ENCODE measurements at places on chromosomes 1 and 21.

DNA sequence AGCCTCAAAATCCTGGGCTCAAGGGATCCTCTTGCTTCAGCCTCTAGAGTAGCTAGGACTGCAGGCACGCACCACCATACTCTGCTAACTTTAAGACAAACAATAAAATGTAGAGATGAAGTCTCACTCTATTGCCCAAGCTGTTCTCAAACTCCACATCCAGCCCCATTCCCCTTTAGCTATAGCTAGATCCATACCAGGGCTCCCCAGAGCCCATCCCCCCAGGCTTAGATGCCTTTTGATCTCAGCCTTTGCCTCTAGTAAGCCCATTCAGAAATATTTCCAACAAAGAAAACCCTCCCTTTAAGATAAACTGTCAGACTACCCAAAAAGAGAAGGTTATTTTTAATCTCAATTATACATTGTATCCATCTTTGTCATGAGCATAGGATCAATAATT, 325.4 kb downstream of the CHRM3 start:
- DNase-seq, result no peak

- DNase-seq, result no peak
Measured at GRCh38 chr21:43734928-43735229, 15.9 kb downstream of the PDXK start.

DNA sequence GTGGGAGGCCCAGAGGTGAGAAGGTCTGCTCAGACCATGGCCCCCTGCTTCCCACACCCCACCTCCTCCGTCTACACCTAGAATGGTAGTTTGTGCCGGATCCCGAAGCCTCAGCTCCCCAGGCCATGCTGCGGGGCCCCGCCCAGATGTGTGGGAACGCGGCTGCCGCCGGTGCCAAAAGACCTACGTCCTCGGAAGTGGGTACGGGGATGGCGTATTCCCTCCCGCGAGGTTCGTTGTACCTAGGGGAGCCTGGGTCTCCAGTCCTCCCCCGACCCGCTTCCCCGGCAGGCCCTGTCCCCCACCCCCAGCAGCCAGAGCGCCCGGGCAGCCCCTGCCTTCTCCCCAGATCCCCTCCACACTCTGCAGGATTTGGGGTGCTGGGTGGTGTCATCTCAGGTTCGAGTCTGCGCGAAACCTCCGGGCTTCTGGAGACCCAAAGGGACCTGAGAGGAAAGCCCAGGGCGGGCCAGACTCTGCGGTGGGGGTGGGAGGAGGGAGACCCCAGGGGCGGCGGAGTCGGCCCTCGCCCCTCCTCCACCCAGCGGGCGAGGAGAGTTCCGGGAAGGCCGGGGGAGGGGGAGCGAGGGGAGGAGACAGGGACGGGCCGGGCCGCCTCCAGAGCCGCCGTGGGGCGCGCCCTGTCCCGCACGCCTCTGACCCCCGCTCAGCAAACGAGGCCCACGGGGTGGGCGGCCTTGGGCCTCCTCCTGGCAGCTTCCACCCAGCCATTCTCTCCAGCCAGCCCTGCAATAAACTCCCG, 6.2 kb upstream of the PRDM16 start:
- no peak for DNase-seq

DNA sequence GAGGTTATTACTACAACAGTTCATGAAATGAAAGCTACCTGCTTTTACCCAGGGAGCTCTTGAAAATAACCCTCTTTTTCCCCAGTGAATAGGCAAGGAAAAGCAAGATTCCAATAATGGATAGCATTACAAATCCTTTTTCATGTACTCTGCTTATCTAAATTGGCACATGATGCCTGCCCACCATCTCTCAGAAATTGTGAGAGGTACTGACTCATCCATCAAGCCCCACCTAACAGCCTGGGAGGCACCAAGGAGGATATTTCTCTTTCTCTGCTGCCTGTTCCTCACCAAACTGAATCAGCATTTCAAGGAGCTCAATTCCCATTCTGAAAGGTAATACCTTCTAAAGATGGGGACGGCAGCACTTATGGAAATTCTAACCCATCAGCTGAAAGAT, 34.4 kb downstream of the PALMD start:
- no peak for DNase-seq

- no peak for DNase-seq
Measured at GRCh38 chr1:189619682-189620332, 857.9 kb downstream of the BRINP3 start.

GRCh38 chr1:182147136-182147820, 85.8 kb upstream of the ZNF648 start:
- no peak for DNase-seq

- no peak for DNase-seq
Measured at GRCh38 chr21:28230559-28230958, 762.1 kb downstream of the LTN1 start.

DNA sequence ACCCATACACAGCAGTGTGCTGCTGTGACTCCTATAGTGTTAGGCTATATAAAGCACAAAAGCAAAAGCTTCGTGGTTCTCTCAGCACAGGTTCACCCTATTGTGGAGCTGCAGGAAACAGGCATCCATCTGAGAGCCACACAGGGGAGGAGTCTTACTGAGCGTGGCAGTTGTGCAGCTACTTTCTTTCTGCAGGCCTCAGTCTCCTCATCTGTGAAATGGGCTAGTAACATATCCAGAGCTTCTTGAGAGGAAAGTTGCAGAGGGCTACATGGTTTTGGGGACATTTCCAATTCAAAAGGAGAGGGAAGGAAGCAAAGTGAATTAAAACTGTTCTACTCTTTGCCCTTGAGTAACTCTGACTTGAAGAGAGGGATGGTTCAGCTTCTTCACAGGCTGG, 142.0 kb downstream of the FOXD2 start:
- DNase-seq, result no peak

- DNase-seq, result no peak
Measured at GRCh38 chr1:230568676-230569075, 73.6 kb upstream of the COG2 start.

GRCh38 chr1:54120698-54121481, 31.9 kb downstream of the CDCP2 start:
- DNase-seq, result no peak

DNA sequence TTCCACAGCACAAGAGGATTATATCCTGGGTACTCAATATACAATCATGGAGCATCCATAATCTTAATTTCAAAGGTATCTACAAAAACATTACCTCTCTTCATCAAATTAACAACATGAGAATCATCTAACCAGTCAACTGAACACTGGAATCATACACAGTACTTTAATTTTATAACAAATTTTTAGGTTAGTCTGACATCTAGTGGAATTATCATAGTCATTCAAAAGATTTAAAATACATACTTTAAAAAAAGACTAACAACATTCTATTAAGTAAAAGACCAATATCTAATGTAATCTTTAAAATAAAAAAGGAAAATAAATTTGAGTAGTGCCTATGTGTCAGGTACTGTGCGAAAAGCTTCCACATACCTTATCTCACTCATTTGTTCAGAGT, 16.8 kb upstream of the SH3GLB1 start:
- DNase-seq, result no peak

- DNase-seq, result peak; percentile 62
Measured at GRCh38 chr1:156836041-156836654, 19.5 kb upstream of the SH2D2A start.

DNA sequence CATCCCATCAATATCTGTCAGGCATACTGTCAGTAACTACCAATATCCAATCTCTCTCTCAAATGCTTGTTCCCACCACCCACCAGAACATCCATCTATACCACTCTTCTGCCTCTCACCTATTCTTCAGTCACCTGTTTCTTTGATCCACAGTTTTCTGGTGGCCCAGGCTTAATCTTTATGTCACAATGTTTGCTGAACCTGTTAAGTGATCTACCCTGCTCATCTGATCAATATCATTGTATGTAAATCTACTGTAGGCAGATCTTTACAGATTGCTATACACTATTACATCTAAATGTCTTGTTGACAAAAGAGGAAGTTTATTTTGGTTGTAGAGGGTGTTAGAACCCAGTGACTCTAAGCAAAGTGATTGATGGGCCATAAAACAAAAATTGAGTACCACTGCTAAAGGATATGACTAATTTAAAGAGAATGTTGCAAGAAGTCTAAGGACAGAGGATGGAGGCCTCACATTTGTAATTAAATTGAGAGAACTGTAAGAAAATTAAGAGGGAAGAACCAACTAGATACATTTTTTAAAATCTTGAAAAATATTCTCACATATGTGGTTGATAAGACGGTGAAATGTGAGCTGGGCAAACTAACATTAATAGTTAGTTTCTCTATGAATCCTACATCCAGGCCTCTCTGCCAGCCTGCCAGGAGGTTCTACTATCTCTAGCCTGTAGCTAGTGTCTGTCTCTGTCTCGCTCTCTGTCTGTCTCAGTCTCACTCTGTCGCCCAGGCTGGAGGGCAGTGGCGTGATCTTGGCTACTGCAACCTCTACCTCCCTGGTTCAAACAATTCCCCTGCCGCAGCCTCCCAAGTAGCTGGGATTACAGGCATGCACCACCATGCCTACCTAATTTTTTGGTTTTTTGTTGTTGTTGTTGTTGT, 34.1 kb downstream of the EGLN1 start:
- DNase-seq, result no peak

DNA sequence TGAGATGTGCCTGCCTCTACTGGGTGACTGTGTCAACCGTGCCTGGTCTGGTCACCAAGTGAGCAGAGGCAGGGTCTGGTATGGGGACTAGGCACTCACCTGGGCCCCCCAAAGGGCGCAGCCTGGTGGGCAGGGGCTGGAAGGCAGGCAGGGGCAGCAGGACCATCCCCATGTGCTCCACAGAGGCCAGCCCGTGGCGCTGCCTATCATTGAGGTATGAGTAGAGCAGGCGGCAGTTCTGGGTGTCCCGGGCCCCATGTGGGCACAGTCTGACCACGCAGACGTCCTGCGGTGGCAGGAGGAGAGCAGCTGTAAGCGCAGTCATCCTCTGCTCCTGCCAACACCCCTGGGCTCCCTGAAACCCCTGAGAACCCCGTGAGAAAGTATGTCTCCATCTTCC, 23.7 kb downstream of the SPOCD1 start:
- no peak for DNase-seq

- DNase-seq, result peak; percentile 68
Measured at GRCh38 chr1:46197964-46198811, at the start of gene POMGNT1. TSS of gene POMGNT1 (minus strand) at chr1:46198434. CDS start at chr1:46197821, 613 bp downstream.

GRCh38 chr1:243628476-243628907, 221.6 kb downstream of the AKT3 start:
- no peak for DNase-seq

DNA sequence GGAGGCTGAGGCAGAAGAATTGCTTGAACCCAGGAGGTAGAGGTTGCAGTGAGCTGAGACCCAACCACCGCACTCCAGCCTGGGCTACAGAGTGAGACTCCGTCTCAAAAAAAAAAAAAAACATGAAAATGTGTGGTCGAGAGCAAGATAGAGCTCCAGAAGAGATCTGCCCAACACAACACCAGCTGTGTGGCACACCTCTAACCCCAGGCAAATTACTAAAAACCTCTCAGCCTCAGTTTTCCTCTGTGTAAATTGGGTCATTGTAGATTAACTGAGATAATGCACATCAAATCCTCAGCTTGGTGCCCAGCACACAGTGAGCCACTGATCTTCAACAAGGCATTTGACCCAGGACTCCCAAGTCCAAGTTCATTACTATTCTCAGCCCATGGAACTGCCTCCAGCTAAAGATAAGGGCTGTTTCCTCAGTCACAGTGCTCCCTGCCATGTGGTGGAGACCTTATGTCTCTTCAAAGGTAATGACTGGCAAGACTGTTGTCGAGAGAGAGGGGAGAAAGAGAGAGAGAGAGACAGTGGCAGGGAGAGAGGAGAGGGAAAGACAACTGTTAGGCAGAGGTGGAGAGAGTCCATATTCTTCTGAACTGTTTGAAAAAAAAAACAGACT, 58.1 kb downstream of the PTP4A2 start:
- no peak for DNase-seq

DNA sequence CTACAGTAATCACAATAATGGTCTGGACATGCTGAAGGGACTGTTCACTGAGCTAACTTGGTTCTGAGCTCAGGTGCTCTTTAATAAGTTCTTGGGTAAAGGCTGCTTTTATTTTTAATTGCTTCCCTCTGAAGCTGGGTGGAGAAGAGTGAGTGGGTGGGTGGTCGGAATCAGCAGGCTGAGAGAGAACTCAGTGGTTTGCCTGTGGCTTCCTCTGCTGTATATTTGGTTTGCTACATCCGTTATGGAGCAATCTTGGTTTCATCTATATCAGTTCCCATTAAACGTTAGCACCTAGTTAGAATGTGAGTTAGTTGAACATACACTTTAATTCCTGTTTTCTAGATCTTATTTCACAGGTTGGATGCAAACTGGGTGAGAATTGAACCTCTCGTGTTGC, 23.3 kb downstream of the CNIH4 start:
- DNase-seq, result peak; percentile 72

DNA sequence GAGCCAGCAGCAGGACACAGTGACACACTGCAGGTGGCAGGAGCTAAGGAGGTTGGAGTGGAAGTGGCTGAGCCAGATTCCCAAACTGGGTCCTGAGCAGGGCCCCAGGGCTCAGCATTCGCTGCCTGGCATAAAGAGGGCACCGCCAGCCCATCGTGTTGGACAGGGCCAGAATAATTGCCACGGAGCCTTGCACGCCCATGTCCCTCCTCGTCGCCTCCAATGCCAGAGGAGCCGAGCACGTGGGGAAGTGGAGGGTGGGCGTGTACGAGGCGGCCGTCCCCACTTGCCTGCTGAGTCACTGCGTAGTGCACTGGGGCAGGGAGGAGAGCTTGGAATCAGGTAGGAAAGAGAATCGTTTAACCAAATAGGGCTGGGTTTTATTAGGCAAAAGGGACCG, 26.1 kb upstream of the LRRC47 start:
- no peak for DNase-seq

DNA sequence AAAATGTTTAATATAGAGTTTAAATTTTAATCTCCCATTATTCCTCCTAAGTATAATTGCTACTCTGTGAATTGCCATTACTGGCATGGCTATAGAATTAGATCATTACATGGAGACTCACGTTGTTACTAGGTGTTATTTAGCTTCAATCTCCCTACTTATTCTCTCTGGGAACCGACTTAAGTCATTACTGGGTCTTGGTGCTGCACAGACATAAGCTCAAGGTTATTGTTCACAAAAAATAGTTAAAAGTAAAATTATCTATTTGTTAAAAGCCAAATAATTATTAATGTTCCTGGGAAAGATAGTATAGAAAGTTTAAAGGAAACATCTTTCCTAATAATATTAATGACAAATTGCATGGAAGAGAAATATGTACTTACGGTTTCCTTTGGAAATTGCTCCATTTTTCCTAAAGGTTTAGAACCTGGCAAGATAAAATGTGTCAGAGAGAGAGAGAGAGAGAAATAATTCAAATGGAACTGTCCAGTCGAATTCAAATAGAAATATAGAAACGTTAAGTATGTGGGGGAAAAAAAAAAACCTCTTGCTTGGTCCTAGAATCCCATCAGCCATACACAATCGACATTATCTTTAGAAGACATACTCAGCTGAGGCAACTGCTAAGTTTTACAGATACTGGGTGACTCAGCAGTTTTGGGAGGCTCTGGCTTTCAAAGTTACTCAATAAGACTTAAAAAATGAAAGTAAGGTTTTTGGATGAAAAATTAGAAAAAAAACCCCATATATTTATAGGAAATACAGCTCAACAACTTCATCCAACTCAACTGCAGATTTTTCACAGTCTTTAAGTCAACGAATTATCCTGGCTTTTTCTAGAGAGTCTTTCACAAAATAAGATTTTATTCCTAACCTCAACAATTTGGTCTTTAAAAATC, at the start of gene SPTA1:
SPTA1 (minus strand) TSS at position 605 of the 899 bp plus-strand sequence; CDS start at position 407, 198 bp downstream.
- no peak for DNase-seq
